Fibroblast of lung (primary cell): ENCODE measurements at places on chromosomes 1 and 21. TPM values are rescaled to one million over a fixed set of nuclear protein-coding genes. Genes with fewer than 3 reads are reported as not detected.

ARMH1 gene
- 2.3 and 6.4 TPM in 2 replicates for total RNA-seq

GPBP1L1 gene
- 77.8 and 104 TPM in 2 replicates for total RNA-seq

DCST2 gene
- total RNA-seq, result under 0.01 and 0.17 TPM in 2 replicates

NECAP2 gene
- 74.0 and 83.9 TPM in 2 replicates for total RNA-seq

GUCA2B gene
- total RNA-seq, result not detected in 2 replicates

PIGR gene
- total RNA-seq, result not detected in 2 replicates

HIPK1 gene
- total RNA-seq, result 18.2 and 19.8 TPM in 2 replicates

ETV3L gene
- total RNA-seq, result not detected in 2 replicates

OR10J1 gene
- not detected in 2 replicates for total RNA-seq

SPRR2G gene
- not detected in 2 replicates for total RNA-seq

RNF207 gene
- 9.2 and 17.2 TPM in 2 replicates for total RNA-seq
